Amygdala (tissue), 56 donors: ENCODE measurements at places on chromosomes 5 and 9.

GRCh38 chr9:33197279-33198152, 30.4 kb upstream of the B4GALT1 start:
- no peak for DNase-seq

DNA sequence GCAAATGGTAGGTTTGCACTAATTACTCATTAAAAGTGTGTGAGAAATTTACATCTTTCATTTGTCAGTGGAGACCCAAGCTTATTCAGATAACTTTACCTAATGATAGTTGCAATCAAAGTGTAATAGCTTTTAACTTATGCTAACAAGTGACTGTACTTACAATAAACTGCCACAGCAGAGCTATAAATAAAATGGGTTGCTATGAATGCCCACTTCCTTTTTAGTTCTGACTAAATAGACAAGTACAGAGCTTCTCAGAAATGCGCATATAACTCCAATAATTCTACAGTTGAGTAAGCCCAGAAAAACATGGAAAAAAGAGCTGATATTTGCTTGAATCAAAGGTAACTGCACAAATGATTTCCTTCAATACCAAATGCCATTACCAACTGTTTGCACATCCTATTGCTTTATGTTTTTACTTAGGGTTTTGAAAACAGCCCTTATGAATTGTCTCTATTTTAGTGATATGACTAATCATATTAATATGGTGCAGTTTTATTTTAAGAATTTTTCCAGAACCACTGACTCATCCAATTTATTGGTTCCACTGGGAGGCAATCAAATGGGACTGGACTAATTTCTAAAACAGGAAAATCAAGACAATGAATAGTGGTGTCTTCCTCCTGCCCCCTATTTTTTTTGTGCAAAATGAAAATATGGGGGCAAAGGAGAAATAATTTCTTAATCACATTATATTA, 84.1 kb downstream of the PPP2R2B start:
- DNase-seq, result no peak

DNA sequence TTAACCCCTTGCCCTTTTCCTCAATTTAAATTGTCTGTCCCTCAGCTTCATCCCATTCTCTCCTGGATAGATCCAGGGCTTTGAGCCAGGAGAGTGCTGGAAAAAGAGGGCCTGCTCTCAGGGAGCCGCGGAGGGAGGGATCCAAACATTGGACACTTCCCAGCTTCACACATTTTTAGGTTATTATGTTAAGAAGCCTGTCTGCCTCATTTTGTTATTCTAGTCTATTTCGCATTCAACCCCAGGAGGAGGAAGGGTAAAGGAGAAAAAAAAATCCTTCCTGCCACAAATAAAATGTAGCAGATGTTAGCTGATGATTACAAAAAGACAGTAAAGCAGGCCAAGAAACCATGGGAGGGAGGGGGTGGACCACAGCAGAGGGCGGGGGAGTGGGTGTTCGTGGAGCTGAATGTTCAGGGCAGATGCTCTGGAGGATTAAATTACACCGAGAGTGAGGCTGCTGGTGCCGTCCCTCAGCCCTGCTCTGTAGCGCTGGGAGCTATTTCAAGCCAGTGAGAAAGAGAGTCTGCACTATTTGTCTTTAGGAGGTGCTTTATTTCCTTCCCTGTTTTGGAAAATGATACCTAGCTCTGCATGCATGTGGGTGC, 60.6 kb upstream of the ZFR start:
- DNase-seq, result peak; percentile 34

GRCh38 chr5:179974946-179975712, 67.4 kb upstream of the TBC1D9B start:
- DNase-seq, result peak; percentile 25

DNA sequence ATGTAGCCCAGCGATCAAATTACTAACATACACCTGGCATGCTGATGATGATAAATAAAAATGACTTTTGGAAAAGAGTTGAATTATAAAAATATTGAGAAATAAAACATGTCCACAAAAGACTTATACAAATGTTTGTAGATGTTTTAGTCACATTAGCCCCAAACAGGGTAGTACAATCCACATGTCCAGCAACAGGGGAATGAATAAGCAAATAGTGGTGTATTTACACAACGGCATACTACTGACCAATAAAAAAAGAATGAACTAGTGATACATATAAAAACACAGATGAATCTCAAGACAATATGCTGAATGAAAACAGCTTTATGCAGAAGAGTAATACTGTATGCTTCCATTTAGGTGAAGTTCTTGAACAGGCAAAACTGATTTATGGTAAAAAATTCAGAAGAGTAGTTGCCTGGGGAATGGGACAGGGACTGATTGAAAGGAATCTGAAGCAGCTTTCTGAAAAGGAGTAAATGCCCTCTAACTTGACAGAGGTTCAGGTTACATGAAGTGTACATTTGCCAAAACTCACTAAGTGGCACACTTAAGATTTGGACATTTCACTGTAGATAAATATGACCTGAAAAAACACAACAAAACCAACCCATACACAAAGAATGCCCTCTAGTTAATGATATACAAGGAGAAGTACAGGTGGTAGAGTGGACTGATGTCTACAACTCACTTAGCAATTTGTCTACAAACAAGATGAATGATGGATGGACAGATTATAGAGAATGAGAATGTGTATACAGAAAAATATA, 35.4 kb downstream of the ACTL7A start:
- no peak for DNase-seq

DNA sequence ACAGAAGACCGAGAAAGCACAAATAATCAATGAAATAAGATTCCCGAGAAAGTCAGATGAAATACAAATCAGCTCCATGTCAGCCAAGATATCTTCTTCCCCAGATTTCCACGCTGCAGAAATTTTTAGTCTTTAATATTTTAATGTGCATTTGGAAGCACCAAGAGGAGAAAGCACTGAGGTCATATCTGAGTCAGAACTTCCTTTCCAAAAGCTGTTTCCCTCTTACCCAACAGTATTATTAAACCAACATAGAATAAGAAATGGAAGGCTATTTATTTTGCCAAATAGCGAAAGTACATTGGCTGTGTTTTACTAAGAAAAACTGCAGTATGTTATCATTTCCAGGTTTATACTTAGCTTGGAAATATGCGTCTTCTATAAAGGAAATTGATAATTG, 772.1 kb upstream of the CDH9 start:
- DNase-seq, result no peak

- DNase-seq, result peak; percentile 64
These were observed at the start of gene MAST4 for GRCh38 chr5:66595756-66596635. MAST4 (plus strand) TSS chr5:66596393; CDS start chr5:66596656, 263 bp downstream.

- DNase-seq, result no peak
These were observed 49.4 kb downstream of the TRPM6 start for GRCh38 chr9:74838351-74838750.

GRCh38 chr5:58542709-58543108, 40.2 kb upstream of the RAB3C start:
- DNase-seq, result no peak

GRCh38 chr9:14344053-14344524, 30.1 kb upstream of the NFIB start:
- peak; percentile 88 for DNase-seq

DNA sequence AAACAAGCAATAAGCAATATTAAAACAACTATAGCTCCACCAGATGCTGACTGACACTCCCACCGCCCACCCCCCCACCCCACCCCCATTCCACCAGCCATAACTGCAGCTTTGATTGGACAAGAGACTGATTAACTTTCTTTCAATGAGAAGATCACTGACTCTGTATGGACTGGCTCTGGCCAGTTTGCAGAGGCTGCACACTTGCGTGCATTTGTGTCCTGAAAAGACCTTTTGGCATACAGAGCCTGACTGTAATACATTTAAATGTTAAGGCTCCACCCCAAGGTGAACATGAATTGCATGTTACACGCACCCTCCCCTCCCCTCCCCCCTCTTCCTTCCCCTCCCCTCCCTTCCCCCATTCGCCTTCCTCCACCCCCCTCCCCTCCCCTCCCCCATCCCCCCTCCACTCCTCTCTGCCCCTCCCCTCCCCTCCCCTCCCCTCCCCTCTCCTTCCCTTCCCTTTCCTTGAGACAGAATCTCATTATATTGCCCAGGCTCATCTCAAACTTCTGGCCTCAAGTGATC, 31.1 kb downstream of the FGD3 start:
- no peak for DNase-seq

DNA sequence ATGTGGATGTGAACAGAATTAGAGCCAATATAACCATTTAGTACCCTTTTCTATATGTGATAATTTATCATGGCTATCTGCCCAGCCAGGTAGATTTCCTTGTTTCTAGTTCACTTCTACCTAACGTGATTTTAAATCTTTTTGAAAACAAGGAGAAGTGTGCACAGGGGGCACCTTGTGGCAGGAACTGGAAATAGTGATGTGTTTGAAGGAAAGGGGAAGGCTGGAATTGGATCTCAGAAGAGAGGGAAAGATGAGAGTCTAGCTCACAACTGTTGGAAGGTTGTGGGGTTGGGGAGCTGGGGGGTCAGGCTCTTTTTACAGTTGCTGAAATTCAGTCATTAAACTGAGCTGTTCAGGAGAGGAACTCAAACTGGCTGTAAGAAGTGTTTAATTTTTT, 219.5 kb downstream of the KCTD16 start:
- no peak for DNase-seq

DNA sequence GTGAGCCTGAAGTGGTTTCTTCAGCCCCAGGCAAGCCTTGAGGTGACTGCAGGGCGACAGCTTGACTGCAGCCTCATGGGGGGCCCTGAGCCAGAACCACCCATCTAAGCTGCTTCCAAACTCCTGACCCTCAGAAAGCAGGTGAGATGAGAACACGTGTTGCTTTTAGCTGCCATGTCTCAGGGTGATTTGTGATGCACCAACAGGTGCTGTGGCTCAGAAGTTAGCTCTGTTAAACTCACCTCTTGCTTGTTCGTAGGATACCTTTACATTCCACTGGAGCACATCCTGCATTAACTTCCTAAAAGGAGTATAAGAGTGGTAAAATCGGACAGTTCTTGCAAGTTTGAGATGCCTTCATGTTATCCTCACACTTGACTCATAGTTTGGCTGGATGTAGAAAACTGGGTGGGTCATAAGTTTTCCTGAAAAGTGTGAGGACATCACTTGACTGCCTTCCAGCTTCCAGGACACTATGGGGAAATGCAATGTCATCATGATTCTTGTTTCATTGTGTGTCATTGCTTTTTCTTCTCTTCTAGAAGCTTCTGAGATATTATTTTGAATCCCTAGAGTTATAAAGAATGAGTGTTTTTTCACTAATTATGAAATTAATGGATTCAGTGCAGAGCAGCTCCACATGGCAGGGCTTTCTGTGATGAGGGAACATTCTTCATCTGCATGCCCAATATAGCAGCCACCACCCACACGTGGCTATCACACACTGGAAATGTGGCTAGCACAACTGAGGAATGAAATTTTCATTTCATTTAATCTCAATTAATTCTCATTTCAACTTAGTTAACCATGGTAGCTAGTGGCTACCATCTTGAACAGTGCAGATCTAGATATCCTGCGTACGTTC, 92.3 kb downstream of the HSD17B3 start:
- no peak for DNase-seq

- DNase-seq, result no peak
These were observed 184.7 kb downstream of the CARTPT start for GRCh38 chr5:71903808-71904207.

DNA sequence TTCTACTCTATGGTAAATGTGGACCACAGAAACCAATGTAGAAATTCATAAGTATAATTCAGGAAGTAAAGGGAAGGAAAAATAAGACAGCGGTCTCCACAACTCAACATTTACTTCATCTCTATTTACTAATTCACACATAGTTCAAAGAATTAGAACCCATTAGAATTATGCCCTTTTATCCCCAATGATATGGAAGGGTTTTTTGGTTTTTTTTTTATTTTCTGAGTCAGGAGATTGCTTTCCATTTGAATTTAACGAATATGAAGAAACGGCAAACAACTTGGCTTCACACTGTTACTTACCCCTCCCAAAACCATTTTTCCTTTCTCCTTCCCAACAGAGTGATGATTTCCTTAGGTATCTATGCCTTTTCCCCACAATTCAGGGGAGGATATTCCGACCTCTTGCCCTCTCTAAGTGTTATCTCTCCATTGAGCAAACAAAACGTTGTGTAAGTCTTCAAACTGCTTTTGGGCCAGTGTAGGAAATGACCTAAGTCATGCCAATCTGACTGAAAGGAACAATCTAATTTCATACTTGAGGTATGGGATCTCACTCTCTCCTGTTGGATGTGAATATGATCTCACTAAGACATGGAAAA, 72.0 kb downstream of the CETN3 start:
- no peak for DNase-seq

GRCh38 chr5:67404256-67405100, 207.9 kb upstream of the CD180 start:
- no peak for DNase-seq

GRCh38 chr5:36552651-36553393, 53.6 kb upstream of the SLC1A3 start:
- no peak for DNase-seq

DNA sequence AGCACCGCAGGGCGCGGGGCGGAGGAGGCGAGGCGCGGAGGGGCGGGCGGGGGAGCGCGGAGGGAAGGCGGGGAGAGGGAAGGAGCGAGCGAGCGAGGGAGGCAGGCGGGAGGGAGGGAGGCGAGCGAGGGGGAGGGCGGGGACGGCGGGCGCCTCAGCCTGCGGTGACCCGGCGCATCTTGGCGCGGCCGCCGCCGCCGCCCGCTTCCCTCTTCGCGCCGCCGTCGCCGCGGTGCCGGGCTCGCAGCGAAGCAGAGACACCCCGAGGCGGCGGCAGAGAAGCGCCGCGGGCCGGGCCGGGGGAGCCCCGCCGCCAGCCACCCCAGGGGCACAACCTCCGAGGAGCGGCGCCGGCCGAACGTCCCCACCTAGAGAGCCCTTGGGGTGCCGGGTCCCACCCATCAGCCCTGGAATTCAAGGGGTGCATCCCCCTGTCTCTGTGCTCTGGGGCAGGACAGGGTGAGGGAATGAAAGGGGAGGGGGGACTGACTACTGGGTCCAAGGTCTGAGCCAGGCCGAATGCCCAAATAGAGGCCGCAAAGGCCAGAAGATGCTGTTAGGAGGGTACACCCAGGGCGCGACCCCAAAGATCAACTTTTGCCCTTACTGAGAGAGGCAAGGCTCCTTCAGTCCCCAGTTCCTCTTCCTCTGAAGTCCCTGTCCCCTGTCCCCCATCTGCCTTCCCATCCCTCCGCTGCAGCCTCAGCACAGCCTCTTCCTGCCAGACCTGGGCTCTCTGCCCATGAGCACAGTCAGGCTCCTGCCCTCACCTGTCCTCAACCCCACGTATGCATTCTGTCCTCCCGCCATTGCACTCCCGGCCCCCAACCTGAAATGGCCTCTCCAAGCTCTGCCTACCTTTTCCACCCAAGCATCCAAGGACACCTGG, at the start of gene ADAMTS2:
Gene ADAMTS2 (minus strand): TSS at position 29 of the 889 bp plus-strand sequence. CDS start 133 bp downstream, outside the sequence.
- no peak for DNase-seq

- DNase-seq, result no peak
These were observed 58.3 kb upstream of the ADAMTS2 start for GRCh38 chr5:179403426-179404147.

GRCh38 chr9:116539549-116539948, 147.6 kb upstream of the TRIM32 start:
- DNase-seq, result no peak

- no peak for DNase-seq
These were observed 77.1 kb downstream of the PCSK5 start for GRCh38 chr9:75967556-75967955.
